ENCODE measurements at places on chromosomes 13 and 19.

GRCh38 chr13:40539576-40540327 lies 126.7 kb downstream of the FOXO1 start:
- DNase-seq = peak; percentile 10

GRCh38 chr19:18202778-18203407 lies 949 bp downstream of the RAB3A start:
- DNase-seq = no peak

DNA sequence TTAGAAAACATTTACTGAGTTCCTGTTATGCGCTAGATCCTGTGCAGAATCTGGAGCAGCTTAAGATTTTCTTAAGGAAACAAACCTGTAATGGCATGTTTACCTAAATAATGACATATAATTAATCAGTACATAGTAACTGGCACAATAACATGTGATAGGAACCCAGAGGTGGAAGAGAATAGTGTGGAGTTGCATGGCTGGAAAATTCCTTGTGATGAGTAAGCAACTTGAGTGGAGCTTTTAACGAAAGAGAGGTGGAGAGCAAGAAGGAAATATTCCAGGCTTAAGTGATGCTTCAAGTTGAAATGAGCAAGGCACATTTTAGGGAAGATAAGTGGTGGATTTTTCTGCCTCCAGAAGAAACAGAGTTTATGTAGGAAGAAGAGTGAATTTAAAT lies 9.2 kb upstream of the GPC5 start:
- no peak for DNase-seq

DNA sequence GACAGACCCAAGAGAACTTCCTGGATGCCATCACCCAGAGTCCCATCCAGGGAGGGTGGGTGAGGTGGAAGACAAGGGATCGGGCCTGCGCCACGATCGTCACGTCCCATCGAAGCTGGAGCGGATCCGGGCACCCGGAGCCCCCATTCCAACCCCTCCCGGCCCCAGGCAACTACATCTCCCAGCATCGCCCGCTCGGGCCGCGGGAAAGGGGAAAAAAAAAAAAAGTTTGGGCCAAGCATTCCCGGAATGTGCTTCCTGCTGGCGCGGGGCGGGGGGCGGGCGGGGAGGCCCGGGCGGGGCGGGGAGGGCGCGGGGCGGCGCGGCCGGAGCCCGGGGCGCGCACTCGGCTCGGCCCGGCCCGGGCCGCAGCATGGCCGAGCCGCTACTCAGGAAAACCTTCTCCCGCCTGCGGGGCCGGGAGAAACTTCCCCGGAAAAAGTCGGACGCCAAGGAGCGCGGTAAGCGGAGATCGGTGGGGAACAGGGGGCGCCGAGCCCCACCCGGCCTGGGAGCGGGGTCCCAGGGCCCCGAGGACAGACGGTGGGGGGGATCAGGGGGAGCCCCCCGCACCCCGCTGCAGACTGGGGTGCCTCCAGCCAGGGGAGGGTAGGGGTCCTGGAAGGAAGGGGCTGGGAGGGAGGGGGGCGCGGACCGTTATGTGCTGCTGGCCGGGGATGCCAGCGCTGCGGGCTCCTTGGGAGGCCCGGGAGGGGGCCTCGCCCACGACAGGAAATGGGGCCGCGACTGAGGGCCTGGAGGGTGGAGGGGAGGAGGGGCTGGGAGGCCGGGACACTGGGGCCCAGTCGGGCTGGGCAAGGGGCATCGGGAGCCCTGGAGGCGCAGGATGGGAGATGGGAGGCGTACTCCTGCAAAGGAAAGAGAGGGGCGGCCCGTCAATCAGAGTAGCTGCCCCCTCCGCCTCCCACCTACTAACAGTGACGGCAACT lies at the start of gene SYDE1:
SYDE1 (plus strand) TSS at position 341 of the 950 bp plus-strand sequence; CDS start at position 374, 33 bp downstream.
- DNase-seq = no peak

- DNase-seq = no peak
Measured at GRCh38 chr13:67946131-67946530, 716.0 kb upstream of the PCDH9 start.

DNA sequence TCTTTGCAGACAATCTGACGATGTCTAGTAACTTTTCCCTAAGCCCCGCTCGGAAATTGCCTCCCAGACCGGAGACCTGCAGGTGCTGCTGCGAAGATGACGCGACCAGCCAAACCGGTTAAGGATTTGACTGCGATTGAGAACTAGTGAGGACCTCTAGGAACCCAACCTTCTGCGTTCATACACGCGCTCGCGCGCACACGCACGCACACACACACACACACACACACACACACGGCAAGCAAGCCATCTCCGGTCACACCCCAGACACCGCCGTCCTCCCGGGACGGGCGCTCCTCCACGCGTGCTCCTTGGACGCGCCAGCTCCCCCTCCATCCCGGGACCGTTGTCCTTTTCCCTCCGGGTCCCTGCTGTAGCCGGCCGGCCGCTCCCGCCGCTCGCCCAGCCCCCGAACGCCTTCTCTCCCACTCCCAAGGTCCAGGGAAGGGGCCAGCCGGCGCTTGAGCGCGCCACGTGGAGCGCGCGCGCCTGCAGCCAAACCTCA lies 1.2 kb downstream of the TBC1D4 start:
- DNase-seq = no peak

DNA sequence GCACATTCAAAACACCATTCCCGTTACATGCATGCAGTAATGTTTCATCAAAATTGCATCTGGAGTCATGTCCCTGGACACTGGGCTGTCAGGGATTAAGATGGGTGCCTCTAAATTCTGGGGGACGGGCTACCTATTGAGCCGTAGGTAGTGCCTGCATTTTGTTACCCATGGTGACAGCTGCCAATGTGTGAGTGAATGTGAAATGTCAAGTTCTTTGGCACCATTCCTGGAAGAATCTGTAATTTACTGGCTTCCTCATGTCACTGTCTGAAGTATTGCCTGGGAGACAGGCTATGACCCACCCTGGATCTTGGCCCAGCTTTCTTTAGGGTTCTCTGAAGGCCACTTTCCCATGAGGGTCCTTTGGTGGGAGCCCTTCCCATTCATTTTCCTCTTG lies 266.1 kb downstream of the TSHZ3 start:
- DNase-seq = no peak

GRCh38 chr13:46317120-46317519 lies 69.9 kb downstream of the RUBCNL start:
- no peak for DNase-seq

GRCh38 chr13:33353646-33354045 lies 68.1 kb upstream of the STARD13 start:
- DNase-seq = no peak

DNA sequence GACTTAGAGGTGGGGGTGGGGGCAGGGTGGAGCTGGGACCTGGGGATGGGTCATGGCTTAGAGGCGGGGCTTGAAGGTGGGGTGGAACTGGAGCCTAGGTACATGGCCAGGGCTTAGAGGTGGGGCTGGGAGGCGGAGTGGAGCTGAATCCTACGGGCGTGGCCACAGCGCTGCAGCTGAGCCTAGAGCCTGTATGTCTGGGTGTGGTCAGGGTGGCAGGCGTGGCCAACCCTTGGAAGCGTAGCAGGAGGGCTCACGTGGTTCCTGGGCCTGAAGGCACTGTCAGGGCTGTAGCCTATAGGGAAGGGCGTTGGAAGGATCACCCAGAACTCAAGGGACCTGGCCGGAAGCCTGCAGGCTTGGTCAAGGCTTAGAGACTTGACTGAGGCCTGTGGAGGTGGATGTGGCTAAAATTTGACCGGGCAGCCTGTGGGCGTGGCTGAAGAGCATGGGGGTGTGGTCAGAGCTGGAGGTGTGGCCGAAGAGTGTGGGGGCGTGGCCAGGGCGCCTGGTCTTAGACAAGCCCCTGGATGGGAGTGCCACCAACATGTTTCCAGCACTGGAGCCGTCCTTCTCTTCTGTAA lies 24.3 kb downstream of the COLGALT1 start:
- no peak for DNase-seq

GRCh38 chr13:105442040-105442439 lies 1093.4 kb downstream of the EFNB2 start:
- DNase-seq = no peak

DNA sequence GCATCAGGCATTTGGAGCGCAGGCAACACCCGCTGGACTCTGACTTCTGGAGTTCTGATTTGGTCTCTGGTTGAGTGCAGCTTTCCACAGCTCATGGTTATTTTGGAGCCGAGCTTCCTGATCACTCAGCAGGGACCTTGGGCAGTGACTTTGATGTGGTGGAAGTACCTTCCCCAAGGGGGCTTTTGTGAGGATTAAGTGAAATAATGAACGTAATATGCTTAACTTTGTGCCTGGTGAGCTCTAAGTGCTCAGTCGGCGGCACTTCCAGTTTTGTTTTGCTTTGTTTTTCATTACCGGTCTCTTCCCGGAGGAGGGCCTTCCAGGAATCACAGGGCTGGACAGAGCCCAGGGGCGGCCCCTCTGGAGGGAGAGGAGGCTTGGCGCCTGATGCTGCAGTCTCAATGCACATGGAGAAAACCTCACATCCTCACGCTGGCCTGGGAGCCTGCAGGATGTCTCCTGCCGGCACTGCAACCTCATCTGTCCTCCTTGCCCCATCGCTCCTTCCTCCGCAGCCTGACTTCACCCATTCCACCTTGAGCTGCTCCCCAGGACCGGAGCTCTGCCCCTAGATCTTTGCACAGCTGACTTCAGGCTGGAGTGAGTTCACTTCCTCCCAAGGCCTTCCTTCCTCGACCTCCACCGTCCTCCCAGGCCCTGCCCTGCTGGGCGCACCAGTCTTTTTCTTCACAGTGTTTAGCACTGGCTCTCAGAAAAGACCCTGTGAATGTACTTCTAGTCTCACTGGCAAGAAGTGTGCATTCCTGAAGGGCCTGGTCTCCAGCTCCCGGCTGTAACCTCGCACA lies 1.5 kb downstream of the PLEKHF1 start:
- no peak for DNase-seq

GRCh38 chr13:99119656-99120055 lies 81.0 kb upstream of the UBAC2 start:
- DNase-seq = no peak

DNA sequence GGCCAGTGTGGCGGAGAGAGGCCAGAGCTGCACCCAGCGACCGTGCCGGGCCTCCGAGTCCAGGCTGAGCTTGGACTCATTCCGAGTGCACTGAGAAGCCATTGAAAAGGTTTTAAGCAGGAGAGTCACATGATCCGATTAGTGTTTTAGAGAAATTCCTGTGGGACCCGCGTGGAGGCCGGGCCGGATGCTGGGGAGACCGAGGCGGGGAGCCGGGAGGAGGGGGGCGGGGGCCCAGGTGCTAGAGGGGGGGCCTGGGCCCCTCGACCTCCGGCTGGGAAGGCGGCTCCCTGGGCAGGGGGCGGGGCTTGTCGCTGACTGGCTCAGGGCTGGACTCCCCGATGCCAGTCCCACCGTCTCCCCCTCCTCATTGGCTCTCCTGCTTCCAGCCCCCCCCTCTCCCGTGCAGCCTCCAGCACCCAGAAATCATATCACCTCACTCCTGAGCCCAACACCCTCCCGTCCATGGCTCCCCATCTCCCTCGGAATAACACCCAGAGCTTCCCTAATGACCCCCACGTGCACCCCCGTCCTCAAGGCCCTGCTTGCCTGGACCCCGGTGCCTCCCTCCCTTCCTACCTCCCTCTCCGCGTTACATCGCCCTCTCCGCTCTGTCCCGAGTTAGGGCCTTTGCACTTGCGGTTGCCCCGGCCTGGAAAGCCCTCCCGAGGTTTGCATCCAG lies 5.2 kb upstream of the ZNF579 start:
- DNase-seq = no peak

GRCh38 chr19:55809381-55810058 lies 22.3 kb downstream of the NLRP11 start:
- no peak for DNase-seq
